ENCODE measurements at places on chromosomes 1 and 21. TPM values are rescaled to one million over a fixed set of nuclear protein-coding genes. Genes with fewer than 3 reads are reported as not detected.

GRCh38 chr1:231724876-231725647, 98.5 kb downstream of the DISC1 start:
- ATAC-seq, result no peak

DNA sequence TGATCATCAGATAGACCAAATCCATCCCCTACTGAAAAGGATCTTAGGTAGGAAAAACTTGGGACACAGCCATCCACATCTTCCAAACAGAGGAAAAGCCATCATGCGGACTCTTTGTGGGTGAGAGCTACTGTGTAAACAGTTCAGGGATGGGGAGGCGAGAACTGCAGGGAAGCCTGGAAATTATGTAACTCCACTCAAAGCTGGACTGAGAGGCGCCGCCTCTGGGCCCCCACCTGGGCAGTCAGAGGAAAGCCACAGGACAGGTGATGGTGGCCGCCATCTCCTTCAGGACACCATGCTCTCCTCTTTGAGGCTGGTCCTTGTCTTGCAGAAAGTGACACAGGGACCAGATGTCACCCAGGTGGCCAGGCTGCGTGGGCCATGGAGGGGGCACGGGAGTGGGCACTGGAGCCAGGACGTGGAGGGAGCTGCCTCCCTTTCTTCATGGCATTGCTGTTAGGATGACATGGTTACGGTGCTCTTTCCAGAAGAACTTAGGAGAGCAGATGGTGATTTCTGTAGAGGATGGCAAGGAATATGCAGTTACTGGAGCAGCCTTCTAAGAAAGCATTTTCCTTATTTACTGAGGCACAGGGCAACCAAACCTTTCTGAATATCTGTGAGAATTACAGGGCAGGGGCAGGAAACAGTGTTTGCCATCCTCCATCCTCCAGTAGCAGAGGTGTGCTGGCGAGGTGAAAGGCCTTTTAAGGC, 32.0 kb upstream of the TDRD10 start:
- no peak for ATAC-seq

DNA sequence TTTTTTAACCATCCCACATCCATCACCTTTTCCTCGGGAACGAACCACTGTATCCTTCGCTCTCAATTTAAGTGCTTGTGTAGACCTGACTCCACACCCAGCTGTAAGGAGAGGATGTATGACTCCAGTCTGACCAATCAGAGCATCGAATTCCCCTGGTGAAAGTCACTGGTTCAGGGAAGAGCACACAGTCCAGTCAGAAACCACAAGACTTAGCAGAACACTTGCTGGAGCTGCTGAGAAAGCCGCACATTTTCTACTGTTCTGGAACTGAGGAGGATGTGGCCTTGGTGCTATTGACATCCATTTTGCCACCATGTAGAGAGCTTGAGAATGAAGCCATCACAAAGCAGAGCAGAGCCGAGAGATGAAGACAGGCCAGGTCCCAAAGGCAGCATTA, 59.9 kb upstream of the CNN3 start:
- ATAC-seq, result no peak

DNA sequence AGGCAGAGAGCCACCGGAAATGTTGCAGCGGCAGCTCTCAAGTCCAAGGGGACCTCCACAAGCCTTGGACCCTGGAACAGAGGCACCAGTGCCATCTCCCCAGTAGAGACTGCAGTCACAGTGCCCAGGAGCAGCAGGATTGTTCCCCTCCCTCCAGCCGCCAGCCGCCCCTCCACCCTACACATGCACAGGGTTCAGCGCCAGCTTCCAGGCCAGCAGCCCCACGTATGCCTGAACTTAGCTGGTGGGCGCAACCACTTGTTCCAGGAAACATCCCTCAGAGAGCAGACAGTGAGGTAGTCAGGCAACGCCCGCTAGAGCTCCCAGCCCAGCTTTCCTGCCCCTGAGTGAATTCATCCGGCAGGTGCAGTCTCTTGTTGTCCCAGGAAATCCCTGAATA, 1098.1 kb upstream of the NCAM2 start:
- ATAC-seq, result no peak

The TMPRSS3 gene
- total RNA-seq, result not detected

DNA sequence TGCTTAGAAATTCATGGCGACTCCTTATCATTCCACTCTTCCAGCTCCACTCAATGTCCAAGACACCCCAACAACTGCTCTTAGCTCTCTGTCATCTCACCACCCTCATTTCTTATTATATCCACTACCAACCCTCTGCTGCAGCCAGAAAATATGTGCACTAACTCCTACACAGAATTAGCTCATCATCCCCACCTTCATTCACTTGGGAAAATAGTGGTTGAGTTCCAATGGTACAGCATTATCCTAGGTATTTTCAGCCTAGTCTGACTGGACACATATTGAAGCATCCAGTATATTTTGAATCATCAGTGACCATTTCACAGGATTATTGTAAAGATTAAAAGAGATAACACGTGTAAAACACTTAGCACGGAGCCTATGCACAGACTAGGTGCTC, 16.7 kb upstream of the VSIG8 start:
- ATAC-seq, result no peak

GRCh38 chr1:205590777-205591513, 40.9 kb downstream of the ELK4 start:
- ATAC-seq, result no peak
